Osteocyte (in vitro differentiated cells): ENCODE measurements at places on chromosomes 6 and 20. TPM values are rescaled to one million over a fixed set of nuclear protein-coding genes. Genes with fewer than 3 reads are reported as not detected.

GRCh38 chr6:50952092-50952907, 133.6 kb downstream of the TFAP2B start:
- no peak for DNase-seq
- peaks cover 22% of the 10 kb centered on the region for H3K4me1 ChIP-seq
- H3K4me3 ChIP-seq: peak overlapping the region; percentile 24
- no peaks in the 10 kb centered on the region for H3K36me3 ChIP-seq
- no peaks in the 10 kb centered on the region for H3K27me3 ChIP-seq

- peak overlapping the region; percentile 74 for H3K27ac ChIP-seq
- H3K4me3 ChIP-seq: peak overlapping the region; percentile 41
- H3K27me3 ChIP-seq: no peaks in the 10 kb centered on the region
- no peaks in the 10 kb centered on the region for H3K36me3 ChIP-seq
- H3K4me1 ChIP-seq: peaks cover 58% of the 10 kb centered on the region
Observed at GRCh38 chr20:3901706-3902440, 12.7 kb downstream of the PANK2 start.

DNA sequence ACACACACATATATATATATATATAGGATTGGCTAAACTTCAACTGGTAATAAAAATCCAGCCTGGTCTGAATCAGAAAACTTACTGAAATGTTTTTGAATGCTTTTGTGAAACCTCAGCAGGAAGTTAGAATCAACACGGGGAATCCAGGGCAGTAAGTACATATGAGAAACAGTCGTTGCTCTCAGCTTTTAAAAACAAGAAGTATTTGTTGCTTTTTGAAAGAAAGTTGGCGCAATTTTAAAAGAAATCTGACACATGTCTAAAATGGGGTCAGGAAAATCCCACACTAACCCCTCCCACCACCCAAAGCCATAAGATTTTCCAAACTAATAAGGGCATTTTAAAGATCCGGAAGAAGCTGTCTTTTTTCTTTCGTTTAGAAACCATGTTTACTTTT, 11.5 kb upstream of the CCDC170 start:
- H3K4me3 ChIP-seq: peak overlapping the region; percentile 63
- DNase-seq: no peak
- peak overlapping the region; percentile 88 for H3K27ac ChIP-seq
- H3K4me1 ChIP-seq: peaks cover 15% of the 10 kb centered on the region

DNA sequence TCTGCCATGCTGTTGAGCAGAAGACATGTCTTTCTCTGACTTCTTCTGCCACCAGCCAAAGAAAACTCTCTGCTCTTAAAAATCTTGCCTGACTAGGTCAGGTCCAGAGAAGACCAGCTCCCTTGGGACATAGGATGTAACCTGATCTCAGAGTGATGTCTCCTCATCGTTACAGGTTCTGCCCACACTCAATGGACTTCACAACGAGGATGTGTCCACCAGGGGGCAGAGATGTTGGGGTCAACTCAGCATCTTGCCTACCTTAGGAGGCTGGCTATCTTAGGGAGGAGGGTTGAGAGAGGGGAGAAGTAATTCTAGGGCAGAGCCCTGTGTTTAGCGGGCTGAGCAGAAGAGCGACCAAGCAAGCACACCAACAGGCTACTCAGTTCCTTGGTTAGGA, 207.6 kb upstream of the CDH4 start:
- no peaks in the 10 kb centered on the region for H3K4me1 ChIP-seq
- no peaks in the 10 kb centered on the region for H3K27me3 ChIP-seq
- H3K27ac ChIP-seq: no peak overlapping the region
- H3K36me3 ChIP-seq: no peaks in the 10 kb centered on the region
- no peak for DNase-seq

DNA sequence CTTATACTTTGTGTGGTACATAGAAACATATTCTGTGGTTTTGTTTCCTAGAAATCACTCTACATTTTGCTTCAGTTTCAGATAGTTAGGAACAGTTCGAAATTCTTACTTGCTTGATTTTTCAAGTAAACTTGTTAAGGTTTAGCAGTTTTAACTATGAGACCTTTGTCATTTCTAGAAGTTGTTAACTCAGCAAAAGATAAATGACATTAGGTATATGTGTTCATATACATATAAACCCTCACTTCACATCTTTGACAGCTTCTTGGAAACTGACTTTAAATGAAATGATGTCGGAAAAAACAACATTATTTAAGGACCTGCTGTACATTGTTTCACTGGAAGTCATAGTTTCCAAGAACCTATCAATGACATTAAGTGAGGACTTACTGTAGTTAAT, 96.2 kb downstream of the FIG4 start:
- H3K27me3 ChIP-seq: no peaks in the 10 kb centered on the region
- H3K36me3 ChIP-seq: peaks cover 12% of the 10 kb centered on the region
- no peak overlapping the region for H3K27ac ChIP-seq
- no peak overlapping the region for H3K4me3 ChIP-seq

The ISM1 gene
- 0.21 and 0.31 TPM in 2 replicates for total RNA-seq

- no peaks in the 10 kb centered on the region for H3K27me3 ChIP-seq
- no peak overlapping the region for H3K27ac ChIP-seq
- no peak for DNase-seq
Observed at GRCh38 chr20:63349516-63349895, 11.6 kb downstream of the CHRNA4 start.

The CHRNA4 gene
- not detected in 2 replicates for total RNA-seq

The FUT9 gene
- not detected in 2 replicates for total RNA-seq

The MEP1A gene
- total RNA-seq: not detected in 2 replicates

The TNFRSF6B gene
- 0.84 and 2.3 TPM in 2 replicates for total RNA-seq
